ENCODE measurements at places on chromosomes 5 and 9.

GRCh38 chr5:7053125-7053524, 339.9 kb downstream of the TENT4A start:
- DNase-seq, result no peak

GRCh38 chr9:426976-427375, 212.3 kb downstream of the DOCK8 start:
- DNase-seq, result no peak

DNA sequence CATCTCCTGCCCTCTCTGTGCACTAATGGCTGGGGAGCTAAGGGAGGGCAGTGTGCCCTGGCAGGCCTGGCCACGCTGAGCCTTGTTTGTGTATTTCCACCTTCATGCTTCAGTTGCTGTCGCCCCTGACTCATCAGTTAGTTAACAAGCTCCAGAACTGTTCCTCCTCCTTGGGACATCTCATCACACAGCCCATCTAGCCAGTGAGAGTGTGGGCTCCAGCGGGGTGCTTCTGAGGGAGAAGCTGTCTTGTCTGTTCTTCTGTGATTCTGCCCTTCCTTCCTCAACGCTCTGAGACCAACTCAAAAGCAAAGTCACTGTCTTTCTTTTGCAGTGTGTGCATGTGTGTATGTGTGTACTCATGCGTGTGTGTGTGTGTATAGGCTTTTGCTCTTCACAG, 58.3 kb upstream of the CPEB4 start:
- no peak for DNase-seq

DNA sequence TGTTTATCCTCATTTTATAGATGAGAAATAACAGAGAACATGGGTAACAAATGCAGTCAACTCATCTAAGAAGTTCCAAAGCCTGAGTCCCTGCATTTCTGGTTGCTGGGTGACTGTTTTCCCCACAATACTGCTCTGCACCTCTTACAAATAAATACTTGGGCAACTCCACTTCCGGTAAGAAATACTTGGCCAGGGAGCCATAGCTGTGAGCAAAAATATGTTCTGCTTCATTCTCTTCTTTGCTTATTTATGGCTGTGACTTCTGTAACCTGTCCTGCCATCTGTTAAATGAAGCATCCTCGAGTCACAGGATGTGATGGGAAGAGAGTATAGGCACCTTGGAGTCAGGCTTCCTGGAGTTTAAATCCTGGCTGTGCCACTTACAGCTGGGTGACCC, 49.9 kb downstream of the GDNF start:
- DNase-seq, result no peak

DNA sequence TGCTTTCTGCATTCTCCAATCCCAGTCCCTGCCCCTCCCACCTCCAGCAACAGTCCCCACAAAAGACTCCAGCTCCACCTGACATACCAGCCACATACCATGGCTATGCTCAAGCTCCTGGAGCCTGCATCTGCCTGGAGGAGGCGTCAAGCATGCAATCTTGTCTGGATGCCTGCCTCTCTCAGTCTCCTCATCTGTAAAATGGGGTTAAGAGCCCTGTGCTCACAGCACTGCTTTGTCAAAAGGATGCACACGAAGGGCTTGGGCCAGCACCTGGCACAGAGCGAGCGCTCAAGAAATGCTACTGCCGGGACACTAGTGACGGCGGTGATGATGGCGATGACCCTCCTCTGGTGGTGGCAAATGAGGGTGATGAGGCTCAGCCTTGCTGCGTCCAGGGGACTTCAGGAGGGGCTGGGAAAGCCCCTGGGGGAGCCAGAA, 202.9 kb upstream of the IER5L start:
- no peak for DNase-seq

DNA sequence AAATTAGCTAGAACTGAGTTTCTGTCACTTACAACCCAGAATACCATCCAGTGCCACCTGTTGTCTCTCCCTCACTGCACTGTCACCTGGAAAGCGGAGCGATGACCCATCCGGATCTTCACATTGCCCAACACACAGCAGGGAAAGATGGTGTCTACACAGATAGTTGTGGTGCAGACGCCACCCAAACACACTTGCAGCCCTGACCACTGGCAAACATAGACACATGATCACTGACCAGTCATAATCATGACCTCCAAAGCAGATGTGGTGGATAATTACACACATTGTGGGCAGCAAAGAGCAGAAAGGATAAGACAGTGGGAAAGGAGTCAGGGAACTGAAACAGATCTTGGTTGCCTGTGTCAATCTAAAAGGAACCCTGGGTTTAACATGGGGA, 64.7 kb downstream of the GABBR2 start:
- no peak for DNase-seq

DNA sequence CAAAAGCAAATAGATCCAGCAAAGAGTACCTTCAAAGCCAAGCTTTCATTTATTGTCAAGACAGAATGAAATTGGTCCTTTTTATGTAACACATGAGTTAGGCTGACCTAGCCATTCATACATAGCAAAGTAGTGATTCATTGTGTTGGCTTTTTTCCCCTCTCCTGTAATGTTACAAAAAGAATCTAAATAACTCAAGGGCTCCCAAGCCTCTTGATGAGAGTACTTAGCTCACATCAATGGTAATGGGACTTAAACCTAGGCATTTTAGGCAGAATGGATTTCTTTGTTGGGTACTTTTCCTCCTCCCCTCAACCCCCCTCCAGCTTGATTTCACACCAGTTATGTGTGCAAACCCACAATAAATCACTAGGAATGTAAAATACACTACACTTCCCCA, 123.7 kb downstream of the EBF1 start:
- no peak for DNase-seq

- no peak for DNase-seq
Measured at GRCh38 chr5:107990881-107991810, 320.4 kb upstream of the EFNA5 start.

DNA sequence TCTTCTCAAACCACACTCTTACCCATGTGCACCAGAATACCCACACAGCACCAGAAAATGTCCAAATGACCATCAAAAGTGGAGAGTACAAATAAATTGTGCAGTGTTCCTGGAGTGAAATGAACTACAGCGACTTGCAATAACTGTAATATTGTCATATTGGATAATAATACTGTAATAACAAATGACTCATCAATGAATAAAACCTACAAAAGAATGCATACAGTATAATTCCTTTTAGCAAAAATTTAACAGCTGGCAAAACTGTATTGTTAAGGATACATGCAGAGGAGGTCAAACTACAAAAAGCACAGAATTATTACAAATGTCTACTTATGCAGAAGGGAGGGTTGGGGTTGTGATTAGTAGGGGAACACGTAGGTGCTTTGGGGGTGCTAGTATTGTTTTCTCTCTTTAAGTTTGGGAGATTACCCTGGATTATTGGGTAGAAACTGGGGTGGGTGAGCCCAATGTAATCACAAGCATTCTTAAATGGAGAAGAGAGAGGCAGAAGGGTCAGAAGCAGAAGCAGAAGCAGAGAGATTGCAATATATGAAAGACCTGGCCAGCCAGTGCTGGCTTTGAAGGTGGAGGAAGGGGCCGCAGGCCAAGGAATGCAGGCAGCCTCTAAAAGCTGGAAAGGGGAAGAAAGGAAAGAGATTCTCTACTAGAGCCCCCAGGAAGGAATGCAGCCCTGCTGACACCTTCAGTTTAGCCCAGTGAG, 21.8 kb downstream of the IRF1 start:
- DNase-seq, result no peak

DNA sequence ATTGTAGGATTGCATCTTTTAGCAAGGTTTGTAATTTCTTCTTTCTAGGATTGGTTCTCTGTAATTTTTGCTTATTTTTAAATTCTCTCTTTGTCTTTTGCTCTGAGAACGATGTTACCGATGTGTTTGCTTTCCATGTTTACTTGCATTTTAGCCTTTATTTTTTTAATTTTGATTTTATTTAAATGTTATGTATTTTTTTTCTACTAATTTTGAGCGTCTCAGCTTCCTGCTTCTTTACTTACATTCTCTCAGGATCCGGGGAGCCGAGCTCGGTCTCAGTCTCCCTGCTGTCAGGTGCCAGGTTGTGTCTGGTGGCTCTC, 20.9 kb downstream of the ANXA2R start:
- no peak for DNase-seq

DNA sequence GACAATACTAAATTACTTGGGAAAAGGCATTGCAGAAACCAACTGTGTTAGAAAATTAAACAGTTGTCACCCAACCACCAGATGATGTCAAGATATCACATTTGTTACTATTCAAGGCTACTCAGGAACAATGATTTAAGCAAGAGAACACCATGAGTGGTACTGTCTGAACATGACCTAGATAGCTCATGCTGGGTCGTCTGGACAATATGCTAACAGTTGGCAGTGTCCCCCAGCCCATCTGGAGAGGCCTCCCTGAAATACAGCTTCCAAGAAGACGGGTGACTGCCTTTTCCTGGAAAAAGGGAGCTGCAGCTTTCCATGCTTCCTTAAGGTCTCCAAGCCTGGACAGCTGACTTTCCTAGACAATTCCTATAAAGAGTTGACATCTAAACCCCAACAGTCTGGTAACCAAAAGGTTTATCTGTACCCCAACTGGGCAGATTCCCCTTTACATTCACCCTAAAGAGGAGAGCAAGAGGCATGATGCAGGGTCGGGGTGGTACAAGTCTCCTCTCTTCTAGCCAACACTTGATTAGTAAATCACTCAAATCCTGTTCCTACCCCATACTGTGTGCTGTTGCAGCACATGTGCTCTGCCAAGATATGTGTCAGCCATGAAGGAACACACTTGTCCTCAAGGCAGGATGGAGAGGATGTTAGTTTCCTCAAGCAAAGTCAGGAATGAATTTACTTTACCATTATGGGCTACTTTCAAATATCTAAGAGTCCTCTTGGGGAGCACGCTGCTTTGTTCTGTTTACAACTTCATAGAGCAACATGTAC, 433.0 kb downstream of the PDE4D start:
- no peak for DNase-seq

DNA sequence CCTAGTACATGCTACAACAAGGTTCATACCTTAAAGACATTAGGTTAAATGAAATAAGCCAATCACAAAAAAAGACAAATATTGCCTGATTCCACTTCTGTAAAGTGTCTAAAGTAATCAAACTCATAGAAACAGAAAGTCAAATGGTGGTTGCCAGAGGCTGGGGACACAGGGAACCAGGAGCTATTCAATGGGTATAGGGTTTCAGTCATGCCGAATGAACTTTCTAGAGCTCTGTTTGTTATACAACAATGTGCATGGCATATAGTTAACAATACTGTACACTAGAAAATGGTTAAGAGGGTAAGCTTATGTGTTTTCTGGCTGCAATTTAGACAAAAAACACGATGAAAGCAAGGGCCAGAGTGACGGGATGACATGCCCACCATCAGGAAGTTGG, 70.8 kb upstream of the EGFLAM start:
- DNase-seq, result no peak

GRCh38 chr5:32280656-32281081, 32.1 kb downstream of the MTMR12 start:
- no peak for DNase-seq

DNA sequence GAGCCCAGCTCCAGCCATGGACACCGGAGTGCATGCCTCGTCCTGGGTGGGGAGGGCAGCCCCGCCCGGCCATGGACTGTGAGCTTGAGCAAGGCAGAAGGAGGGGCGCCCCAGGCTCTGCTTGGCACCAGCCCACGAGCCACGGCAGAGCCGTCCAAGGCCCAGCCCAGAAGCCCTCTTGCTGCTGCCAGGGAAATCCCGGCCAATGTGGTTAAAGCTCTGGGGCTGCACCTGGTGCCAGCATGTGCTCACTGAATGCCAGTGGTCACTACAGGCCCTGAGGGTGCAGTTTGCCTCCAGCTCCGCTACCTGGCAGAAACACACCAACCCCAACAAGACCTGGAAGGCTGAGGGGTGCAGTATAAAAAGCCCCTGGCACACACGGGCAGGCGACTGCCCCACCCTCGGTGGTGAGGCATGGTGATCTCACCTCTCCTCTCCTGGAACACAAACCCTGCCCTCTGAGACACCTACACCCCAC, 11.8 kb downstream of the BRD3 start:
- DNase-seq, result no peak

- DNase-seq, result no peak
Measured at GRCh38 chr5:149740866-149741459, 10.9 kb downstream of the PPARGC1B start.
